ENCODE measurements at places on chromosomes 5 and 9.

DNA sequence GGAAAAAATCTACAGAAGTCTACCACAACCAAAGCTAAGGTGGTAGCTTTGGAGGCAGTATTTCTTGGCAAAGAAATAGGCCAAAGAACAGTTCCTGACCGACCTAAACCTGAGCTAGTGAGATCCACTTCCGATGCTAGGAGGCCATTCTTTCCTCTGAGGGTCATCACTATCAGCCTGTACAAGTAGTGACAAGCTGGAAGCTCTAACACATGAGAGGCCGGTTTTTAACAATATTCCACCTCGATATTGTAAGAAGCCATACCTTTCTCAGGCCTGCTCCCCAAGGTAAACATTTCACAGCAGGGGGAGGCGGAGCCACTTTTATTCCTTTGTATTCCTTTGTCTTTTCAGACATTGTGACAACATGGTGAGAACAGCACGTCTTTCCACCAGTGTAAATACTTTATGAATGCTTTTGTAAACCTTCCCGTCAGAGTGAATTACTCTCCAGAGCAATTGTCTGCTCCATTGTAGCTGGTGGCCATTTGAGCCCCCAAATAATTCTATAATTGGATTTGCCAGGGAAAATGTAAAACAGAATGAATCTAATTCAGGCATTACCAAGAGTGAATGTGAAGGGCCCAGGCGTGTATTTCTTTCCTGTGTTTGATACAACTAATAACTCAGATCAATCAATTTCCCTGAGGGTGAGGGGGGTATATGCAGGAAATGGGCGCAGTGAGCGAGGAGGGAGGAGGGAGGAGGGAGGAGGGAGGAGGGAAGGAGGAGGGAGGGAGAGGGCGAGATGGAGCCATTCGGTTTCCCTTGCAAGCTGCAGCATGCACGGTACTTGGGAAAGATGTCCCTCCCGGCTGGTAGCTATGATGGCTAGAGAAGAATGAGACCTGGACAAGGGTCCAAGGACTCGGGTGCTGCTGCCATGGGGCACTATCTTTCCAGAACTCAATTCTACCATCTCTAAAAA is 166.6 kb downstream of the CDK5RAP2 start:
- no peak for DNase-seq

DNA sequence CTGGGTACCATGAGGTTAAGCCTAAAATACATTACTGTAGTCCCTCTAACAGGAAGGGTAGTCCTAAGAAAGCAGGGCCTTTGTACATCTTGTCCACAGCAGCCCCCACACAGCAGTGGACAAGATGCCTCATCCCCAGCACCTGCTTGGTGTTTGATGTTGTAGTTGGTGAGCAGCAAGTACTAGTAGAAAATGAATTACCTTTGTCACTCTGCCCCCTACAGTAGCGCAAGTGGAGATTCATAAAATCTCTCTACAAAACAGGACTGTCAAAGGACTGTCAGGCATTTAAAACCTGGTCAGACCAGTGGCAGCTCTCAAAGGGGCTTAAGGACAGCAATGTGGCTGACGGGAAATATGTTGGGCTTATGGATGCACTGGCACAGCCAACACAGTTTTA is 122.5 kb downstream of the TMEM174 start:
- DNase-seq: no peak

DNA sequence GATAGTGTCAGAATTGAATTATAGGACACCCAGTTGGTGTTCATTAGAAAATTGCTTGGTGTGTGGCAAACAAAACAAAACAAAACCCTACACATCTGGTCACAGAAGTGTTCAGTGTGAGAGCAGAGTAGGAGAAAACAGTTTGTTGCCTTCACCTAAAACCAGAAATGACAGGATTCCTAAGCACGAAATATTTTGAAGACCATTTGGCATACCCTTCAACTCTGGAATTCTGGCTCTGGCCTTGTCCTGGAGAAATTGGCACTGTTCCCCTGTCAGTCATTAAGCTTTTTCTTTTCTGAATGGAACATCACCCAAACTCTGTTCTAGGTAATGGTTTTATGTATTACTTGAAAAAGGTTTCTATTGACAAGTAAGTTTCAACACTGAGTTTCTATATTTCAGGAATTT is 110.2 kb upstream of the PCA3 start:
- no peak for DNase-seq

DNA sequence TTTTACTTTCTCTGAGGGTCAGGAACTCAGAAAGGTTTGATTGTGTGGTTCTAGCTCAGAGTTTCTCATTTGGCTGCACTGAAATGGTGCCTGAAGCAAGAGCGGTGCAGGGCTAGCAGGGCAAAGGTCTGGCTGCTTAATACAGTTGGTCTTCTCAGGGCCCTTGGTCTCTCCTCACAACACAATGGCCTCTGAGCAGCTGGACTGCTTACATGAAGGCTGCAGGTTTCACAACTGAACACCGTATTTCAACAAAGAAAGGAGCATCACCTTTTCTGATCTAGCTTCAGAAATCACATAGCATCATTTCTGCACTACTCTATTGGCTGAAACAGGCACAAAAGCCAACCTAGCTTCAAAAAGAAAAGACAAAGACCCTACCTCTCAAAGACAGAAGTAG is 122.2 kb downstream of the MLLT3 start:
- DNase-seq: no peak

DNA sequence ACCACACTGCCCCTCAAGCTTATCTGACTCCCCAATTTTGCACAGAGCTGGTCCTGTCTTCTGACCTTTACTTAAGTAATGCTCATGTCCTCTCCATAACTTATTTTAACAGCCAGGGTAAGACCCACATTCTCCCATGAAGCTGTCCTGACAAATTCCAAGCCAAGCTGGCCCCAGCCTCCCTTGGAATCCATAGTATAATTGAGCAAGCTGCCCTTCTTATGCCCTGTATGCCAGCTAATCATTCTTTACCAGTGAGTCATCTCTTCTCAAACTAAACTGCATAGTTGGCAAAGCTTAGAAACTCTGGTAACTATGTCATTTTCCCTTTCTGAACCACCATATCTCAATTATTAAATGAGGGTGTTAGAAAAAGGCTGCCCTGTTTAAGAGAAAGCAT is 92.4 kb downstream of the NFIB start:
- DNase-seq: no peak

DNA sequence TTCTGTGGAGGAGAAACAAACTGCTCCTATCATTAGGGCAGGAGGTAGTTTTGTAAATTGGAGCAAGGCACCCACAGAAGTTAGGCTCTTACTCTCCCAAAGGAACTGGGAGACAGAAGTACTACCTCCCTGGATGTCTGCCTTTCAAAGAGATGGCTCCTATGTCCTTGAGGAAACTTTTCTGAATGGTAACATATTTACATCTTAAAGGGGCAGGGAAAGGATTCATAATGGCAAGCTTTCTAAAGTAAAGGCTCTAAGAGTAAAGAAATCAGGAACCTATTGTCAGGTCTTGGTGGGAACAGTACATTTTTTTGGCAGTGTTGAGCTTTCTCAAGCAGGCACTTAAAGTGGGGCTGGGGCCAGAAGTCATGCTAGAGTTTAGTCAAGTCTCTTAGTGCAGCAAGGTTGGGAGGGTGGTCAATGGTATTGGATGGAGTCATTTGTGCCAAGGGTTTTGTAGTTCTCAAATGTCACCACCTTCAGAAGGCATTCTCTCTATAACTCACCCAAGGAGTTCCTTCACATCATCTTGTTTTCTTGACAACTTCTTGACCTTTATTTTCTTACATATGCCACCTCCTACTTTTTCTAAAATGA is 26.3 kb upstream of the NDFIP1 start:
- no peak for DNase-seq

- no peak for DNase-seq
Observed at GRCh38 chr5:2003206-2003605, 120.5 kb upstream of the IRX4 start.

DNA sequence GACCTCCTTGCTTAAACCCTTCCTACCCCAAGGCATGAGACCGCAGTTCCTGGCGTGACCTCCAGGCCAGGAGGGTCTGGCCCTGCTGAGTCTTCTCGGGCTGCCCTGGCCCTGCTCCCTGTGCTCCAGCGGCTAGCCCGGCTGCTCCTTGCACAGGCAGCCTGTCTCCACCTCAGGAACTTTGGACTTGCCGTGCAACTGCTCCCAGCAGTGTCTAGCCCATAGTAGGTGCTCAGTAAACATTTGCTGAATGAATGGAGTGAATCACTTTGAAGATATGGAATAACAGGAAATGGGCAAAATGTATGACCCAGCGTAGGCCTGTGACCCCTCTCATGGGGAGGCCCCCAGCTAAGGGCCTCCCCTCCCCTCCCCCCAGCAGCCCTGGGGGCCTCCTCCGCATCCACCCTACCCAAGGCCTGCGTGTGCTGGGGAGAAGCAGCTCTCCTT is 127.1 kb downstream of the ZNF354C start:
- no peak for DNase-seq

DNA sequence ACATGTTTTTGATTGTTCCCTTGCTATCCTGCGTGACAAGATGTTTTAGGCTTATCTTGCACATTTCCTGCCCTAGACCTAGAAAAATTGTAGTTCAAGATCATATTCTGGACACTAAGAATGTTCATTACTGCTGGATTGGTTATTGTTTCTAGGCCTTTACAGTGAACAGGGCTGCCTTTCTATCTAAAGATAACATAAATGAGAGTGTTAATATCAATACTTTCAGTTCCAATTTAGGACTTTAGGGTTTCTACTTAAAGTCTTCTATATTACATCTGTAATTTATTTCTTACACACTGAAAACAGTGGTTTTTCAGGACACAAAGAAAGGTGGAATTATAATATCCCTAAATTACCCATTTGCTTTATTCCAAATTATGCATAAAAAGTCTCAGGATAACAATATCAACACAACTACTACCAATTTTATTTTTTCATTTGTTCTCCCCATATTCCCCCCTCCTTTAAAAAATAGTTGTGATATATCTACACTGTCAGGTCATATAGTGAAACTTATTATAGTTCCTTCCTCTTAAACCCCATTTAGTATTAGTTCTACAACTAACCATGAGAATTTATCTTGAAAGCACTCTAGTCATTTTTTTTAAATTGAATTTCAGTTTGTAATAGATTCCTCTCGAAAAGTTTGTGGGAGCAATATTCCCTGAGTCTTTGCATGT is 293.9 kb upstream of the RIOK2 start:
- no peak for DNase-seq

GRCh38 chr9:83177747-83178146 is 114.8 kb upstream of the RASEF start:
- DNase-seq: no peak

GRCh38 chr5:115150512-115150911 is 19.2 kb downstream of the TRIM36 start:
- no peak for DNase-seq

- no peak for DNase-seq
Observed at GRCh38 chr9:19020886-19021455, 12.0 kb downstream of the SAXO1 start.

GRCh38 chr5:57710126-57710525 is 227.5 kb upstream of the ACTBL2 start:
- no peak for DNase-seq

- DNase-seq: no peak
Observed at GRCh38 chr5:96483878-96484277, 50.8 kb upstream of the PCSK1 start.

GRCh38 chr5:42583322-42583721 is 160.1 kb downstream of the GHR start:
- DNase-seq: no peak

GRCh38 chr5:91641730-91642350 is 258.7 kb upstream of the ARRDC3 start:
- DNase-seq: no peak

GRCh38 chr5:107776922-107777740 is 106.4 kb upstream of the EFNA5 start:
- DNase-seq: no peak

GRCh38 chr9:85055506-85056202 is 386.1 kb downstream of the NTRK2 start:
- no peak for DNase-seq

DNA sequence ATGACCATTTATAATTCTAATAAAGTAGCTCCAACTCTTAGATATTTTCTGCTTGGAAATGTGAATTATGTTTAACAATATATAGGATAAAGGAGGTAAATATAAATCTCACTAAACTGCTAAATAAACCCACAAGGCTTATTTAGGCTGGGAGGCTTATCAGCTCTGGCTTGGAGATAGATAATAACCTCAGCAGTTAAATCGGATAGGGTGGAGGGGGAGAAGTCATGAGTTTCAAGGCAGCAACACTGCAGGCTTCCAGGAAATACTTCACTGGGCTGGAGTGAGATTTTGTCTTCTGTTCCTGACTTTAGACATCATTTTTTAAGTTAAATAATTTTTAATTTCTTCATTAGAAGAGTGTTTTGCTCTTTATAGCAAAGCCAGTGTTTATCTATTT is 80.0 kb upstream of the ITGA2 start:
- no peak for DNase-seq

DNA sequence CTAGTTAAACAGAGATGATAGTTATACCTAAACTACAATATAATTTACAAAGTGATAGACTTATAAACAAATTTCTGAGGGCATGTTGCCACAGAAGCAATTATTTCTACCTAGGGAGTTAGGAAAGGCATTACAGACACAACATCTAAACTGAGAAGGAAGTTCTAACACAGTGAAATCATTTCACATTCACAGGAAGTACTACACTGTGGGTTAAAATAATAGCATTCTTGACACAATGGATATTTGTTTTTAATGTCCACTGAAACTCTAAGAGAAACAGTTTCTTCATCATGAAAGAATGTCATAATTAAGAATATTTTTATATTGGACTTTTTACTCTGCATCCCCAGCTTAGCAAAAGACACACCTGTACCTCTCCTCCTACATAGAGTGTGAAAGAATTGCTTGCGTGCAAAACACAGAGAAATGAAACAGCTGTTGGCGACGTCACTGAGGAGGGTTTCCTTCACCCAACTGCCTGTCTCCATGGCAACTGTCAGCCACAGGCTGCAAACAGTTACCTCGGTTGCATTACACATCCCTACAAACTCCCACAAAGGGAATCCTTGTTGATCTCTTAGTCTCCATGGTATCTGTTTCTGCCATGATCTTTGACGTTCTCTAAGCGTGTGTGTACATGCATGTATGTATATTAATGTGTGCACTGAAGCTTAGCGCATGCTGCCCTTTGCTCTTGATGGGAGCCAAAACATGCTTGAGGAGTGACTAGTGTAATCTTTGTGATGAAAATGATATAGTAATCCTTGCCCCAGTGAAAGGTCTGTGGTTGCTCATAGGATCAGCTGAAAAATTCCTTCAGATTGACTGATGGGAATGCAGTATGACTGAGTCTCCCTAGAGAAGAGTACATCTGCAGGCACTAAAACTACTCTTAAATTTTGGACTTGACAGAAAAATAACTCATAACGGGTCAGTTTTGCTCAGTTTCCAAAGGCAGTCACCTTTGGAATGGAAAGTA is 168.5 kb downstream of the ACTL7B start:
- no peak for DNase-seq
